M059J (cell line): ENCODE measurements at places on chromosomes 2 and 18. TPM values are rescaled to one million over a fixed set of nuclear protein-coding genes. Genes with fewer than 3 reads are reported as not detected.
A peak's percentile ranks its signal among the peaks of the same experiment; 100 is the strongest.

DNA sequence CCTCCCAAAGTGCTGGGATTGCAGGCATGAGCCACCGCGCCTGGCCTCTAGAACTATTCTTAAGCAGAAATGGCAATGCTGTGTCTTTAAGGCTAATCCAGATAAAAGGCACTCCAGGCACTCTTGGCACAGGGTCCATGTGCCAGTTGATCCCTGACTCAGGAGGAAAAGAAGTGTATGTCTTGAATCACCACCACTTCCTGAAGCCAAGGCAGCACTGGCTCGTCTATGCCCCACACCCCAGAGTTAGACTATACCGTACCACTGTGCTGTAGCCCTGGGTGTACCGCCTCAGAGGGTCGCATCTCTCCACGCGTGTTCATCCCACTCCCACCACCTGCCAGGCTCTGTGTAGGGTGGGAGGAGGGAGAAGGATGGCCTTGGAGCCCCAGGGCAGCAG is 9.0 kb downstream of the TNFRSF11A start:
- DNase-seq: peak; percentile 95

HOXD10 gene
- total RNA-seq: 9.3 and 15.0 TPM in 2 replicates

LAMA1 gene
- total RNA-seq: 0.39 and 1.6 TPM in 2 replicates

GRCh38 chr2:177728399-177728765 is 335.8 kb downstream of the AGPS start:
- no peak for DNase-seq

DNA sequence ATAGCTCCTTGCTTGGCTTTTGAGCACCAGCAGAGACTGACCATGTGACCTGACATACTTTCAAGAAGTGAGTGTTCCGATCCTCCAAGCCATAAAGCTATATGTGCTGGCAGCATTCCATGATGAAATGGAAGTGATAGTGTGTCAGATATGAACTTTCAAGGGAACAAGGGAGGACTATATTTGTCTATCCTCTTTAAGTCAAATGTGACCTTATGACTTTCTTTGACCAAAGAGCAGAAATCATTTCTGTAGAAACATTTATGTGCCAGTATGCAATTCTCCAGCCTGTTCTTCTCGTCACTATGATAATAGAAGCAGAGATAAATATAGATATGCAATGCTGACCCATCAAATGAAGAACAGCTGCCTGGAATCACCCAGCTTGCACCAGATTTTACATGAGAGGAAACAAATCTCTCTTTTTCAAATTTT is 14.4 kb downstream of the HYCC2 start:
- DNase-seq: no peak

GRCh38 chr2:162320864-162321517 is 2.5 kb upstream of the IFIH1 start:
- no peak for DNase-seq

- no peak for DNase-seq
Observed at GRCh38 chr2:88048541-88048940, 7.0 kb downstream of the KRCC1 start.
